ENCODE measurements at places on chromosomes 3 and 15.

- DNase-seq = no peak
These were observed at the start of gene TMF1 for GRCh38 chr3:69051756-69052471. Gene TMF1 (minus strand): TSS chr3:69052333. CDS start chr3:69052086, 247 bp downstream.

- DNase-seq = no peak
These were observed 6.8 kb upstream of the POLG start for GRCh38 chr15:89341316-89342005.

GRCh38 chr3:65793495-65794200 lies 245.1 kb downstream of the MAGI1 start:
- DNase-seq = no peak

DNA sequence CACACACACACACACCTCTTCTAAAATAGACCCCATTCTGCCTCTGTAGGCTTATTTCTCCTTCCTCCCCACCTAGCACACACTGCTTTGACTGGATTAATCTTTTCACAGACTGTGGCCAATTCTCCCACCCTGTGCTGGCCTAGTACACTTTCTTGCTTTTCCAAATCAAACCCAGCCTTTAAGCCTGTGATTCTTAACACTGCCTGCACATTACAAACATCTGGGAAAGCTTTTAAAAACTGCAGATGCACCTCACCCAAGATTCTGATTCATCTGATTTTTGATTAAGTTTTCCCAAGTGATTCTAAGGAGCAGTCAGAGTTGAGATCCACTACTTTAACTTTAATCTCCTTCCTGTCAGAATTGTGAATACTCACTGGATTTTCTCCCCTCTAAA lies 12.8 kb downstream of the CSNK1G1 start:
- DNase-seq = no peak

- DNase-seq = peak; percentile 92
These were observed 54.1 kb upstream of the PPIB start for GRCh38 chr15:64216730-64217428.

DNA sequence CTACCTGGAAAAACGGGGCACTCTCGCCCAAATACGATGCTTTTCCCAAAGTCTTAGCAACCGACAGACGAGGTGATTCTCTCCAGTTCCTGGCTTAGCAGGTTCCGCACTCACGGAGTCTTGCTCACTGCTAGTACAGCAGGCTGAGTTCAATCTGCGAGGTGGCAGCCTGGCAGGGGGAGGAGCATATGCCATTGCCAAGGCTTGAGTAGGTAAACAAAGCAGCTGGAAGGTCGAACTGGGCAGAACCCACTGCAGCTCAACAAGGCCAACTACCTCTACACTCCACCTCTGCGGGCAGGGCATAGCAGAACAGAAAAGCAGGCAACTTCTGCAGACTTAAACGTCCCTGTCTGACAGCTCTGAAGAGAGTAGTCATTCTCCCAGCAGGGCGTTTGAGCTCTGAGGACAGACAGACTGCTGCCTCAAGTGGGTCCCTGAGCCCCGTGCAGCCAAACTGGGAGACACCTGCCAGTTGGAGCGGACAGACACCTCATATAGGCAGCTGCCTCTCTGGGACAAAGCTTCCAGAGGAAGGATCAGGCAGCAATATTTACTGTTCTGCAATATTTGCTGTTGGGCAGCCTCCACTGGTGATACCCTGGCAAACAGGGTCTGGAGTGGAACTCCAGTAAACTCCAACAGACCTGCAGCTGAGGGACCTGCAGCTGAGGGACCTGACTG lies 73.4 kb upstream of the CADM2 start:
- DNase-seq = no peak

DNA sequence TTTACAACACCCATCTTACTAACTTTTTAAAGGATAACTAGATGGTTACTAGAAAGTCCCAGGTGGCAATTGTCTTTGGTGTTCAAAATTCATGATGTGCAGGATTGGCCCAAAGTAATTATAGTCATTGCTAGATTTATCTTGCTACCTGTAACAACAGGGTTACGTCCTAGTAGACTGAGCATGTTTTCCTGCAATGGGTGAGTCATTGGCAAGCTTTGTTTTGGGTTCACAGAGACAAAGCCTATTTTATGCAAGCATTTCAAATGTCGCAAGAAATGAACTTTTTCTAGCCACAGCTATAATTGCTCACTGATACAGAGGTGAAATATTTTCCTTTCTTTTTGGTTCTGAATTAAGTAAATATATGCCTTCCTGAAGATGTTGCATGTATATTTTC lies 267.6 kb downstream of the AGBL1 start:
- DNase-seq = no peak

GRCh38 chr15:20271647-20272046 lies 270.0 kb downstream of the GOLGA6L6 start:
- DNase-seq = no peak
